ENCODE measurements at places on chromosomes 13 and 19. TPM values are rescaled to one million over a fixed set of nuclear protein-coding genes. Genes with fewer than 3 reads are reported as not detected.

The GJB6 gene
- not detected for total RNA-seq

The ERICH4 gene
- total RNA-seq: not detected

The GRIK5 gene
- total RNA-seq: 0.29 TPM

The OR7C1 gene
- total RNA-seq: not detected

The RETN gene
- total RNA-seq: 22.4 TPM

The EGLN2 gene
- 139 TPM for total RNA-seq

The ZNF418 gene
- 8.0 TPM for total RNA-seq

The SMIM24 gene
- total RNA-seq: not detected

The COL5A3 gene
- 21.9 TPM for total RNA-seq

The SBK2 gene
- not detected for total RNA-seq

DNA sequence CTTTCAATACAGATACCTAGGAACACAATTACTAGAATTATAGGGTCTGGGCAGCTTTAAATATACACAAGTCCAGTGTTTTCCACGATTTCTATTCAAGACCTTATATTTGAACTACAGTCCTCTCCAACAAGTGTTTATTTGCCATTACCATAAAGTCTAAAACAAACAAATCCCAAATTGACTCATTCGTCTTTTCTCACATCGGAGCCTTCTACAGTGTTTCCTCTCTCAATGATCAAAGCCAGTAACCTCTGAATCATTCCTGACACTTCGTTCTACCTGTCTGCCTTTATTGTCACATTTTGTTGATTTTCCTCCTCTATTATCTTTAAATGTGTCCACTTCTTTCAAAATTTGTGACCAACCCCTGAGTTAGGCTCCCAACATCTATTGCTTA, 1356.5 kb upstream of the SLC10A2 start:
- no peaks in the 10 kb centered on the region for H3K36me3 ChIP-seq
- H3K4me1 ChIP-seq: no peaks in the 10 kb centered on the region
- H3K27me3 ChIP-seq: no peaks in the 10 kb centered on the region
- no peak for DNase-seq

DNA sequence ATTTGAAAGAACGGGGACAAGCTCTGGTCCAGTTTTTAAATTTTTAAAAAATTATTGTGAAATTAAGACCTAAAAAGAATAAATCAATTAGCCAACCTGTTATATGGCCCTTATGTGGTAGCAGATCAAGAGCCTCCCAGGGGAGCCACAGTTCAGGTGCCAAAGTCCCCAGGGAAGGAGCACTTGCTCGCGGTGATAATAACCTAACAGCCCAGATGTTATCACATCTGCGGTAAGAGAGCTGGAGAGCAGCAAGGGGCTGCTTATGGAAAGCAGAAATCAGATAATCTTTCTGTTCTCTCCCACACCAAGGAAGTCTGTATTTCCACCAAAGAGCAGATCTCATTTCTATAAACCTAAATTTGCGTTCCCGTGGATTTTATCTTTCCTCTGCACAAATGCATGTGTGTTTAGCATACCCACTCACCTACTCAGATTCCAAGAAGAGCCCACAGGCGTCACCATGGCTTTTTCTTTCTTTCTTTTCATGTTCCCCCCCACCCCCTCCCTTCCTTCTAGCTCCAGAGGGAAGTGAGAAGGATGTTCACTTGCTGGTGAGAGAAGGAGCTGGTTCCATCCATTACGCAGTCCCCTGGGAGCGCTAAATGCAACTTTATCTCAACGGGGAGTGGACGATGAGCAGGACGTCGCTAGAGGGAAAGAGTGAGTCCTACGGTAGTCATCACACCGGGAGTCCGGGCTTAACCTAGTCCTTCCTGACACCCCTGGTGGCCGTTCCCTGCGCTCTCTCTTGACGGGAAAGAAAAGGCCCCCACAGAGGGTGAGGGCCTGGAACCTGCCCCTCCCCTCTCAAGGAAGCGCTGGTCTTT, 1.6 kb upstream of the POU4F1 start:
- no peaks in the 10 kb centered on the region for H3K36me3 ChIP-seq
- H3K27me3 ChIP-seq: peaks cover 97% of the 10 kb centered on the region
- no peak overlapping the region for H3K4me3 ChIP-seq
- peaks cover 53% of the 10 kb centered on the region for H3K4me1 ChIP-seq

GRCh38 chr13:77013853-77014542, 13.0 kb downstream of the FBXL3 start:
- DNase-seq: no peak
- no peaks in the 10 kb centered on the region for H3K27me3 ChIP-seq
- H3K4me1 ChIP-seq: peaks cover 31% of the 10 kb centered on the region

DNA sequence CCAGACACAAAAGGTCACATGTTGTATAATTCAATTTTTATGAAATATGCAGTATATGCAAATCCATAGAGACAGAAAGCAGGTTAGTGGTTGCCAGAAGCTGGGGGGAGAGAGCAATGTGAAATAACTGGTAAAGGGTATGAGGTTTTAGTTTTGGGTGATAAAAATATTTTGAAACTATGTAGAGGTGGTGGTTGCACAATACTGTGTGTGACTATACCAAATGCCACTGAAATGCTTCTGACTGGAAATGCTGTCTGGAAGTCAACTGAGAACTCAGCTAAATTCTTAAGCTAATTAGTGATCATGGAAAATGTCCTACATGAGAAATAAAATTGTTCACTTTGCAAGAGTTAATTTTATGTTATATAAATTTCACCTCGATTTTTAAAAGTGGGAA, 65.3 kb upstream of the RXFP2 start:
- DNase-seq: no peak
- H3K36me3 ChIP-seq: no peaks in the 10 kb centered on the region
- no peaks in the 10 kb centered on the region for H3K27me3 ChIP-seq
- H3K4me3 ChIP-seq: no peak overlapping the region
- no peaks in the 10 kb centered on the region for H3K4me1 ChIP-seq

DNA sequence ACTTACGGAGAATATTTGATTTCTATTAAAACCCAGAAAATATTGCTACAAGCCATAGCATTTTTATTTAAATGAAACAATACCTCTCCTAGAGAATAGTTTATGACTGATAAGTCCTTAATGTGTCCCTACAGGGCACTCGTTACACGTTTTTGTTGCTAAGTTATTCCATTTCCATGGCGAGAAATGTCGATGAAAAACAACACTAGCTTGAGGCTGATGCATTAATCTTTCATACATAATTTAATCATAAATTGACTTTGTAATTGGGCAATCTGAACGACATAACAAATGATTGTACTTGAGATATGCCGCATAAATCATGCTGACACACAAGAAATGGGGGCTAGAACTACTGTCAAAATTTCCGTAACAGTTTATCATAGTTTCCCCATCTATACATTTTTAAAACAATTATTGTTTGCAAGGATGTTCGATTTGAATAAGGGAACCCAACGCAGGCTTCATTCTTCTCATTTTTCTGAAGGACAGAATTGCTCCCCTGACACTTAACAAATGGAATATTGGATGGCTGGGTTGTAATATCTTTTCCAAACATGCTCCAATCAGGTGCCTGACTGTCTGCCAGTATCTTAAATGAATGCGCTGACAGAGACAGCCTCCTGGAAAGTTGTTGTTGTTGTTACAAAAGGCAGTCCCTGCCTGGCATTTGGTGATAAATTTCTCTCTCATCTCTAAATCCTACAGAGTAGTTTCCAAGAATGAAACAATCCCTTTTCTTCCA, 61.9 kb downstream of the FLT1 start:
- peaks cover 5% of the 10 kb centered on the region for H3K27me3 ChIP-seq
- no peak for DNase-seq
- H3K4me1 ChIP-seq: no peaks in the 10 kb centered on the region
- H3K4me3 ChIP-seq: no peak overlapping the region

DNA sequence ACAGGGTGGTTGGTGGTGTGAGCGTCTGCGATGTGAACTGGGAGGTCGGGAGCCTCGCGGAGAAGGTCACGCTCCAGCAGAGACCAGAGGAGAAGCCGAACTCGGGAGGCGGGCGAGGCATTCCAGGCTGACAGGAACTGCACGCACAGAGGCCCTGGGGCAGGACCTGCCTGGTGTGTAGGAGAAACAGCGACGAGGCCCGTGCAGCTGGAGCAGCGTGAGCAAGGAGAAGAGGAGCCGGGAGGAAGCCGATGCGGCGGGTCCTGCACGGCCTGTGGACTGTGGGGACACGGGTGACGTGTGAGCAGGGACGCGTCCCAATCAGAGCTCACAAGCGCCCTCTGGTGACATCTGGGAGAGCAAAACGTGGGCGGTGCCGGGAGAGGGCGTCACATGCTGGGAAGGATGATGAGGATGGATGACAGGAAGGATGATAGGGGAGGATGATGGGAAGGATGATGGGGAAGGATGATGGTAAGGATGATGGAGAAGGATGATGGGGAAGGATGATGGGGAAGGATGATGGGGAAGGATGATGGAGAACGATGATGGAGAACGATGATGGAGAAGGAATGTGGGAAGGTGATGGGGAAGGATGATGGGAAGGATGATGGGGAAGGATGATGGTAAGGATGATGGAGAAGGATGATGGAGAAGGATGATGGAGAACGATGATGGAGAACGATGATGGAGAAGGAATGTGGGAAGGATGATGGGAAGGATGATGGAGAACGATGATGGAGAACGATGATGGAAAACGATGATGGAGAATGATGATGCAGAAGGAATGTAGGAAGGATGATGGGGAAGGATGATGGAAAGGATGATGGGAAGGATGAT, 16.1 kb upstream of the MADCAM1 start:
- H3K27ac ChIP-seq: no peak overlapping the region
- H3K4me1 ChIP-seq: no peaks in the 10 kb centered on the region
- DNase-seq: peak; percentile 86
- no peak overlapping the region for H3K4me3 ChIP-seq
- no peaks in the 10 kb centered on the region for H3K27me3 ChIP-seq
- no peaks in the 10 kb centered on the region for H3K36me3 ChIP-seq

- H3K27me3 ChIP-seq: no peaks in the 10 kb centered on the region
- peaks cover 13% of the 10 kb centered on the region for H3K4me1 ChIP-seq
- peak within 1 kb of the TSS; percentile 96 for H3K27ac ChIP-seq
- H3K36me3 ChIP-seq: no peaks in the 10 kb centered on the region
Measured at GRCh38 chr19:44845612-44846454, at the start of gene NECTIN2. Gene NECTIN2 (plus strand): TSS chr19:44846297. CDS start chr19:44846526, 229 bp downstream.

DNA sequence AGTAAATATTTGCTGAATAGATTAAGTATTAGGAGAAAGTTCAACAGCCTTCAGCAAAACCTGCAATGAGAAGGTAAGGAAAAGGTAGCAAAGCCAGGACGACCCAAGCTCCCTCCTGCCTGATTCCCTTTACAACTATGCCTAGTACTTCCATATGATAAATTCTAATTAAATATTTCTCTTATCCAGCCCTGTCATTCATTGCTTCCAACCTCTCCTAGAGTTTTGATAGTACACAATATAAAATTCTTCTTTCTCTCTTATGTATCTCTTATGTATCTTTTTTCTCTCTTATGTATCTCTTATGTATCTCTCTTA, 187.2 kb downstream of the DCT start:
- no peaks in the 10 kb centered on the region for H3K4me1 ChIP-seq
- no peaks in the 10 kb centered on the region for H3K27me3 ChIP-seq
- no peak overlapping the region for H3K27ac ChIP-seq
- no peak for DNase-seq
- no peaks in the 10 kb centered on the region for H3K36me3 ChIP-seq

DNA sequence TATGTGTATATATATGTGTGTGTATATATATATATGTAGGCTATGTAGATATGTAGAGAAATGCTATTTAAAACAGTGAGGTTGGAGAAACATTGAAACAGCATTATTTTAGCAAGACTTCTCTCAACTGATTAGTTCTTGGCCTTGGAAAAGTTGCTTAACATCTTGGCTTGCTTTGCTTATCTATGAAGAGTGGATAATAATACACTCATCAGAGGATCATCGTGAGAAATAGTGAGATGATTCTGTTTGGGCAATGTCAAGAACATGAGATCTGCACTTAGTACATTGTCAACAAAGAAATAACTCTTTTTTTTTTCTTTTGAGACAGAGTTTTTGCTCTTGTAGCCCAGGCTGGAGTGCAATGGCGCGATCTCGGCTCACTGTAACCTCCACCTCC, 128.3 kb downstream of the KLF5 start:
- H3K4me1 ChIP-seq: no peaks in the 10 kb centered on the region
- H3K4me3 ChIP-seq: no peak overlapping the region
- H3K27ac ChIP-seq: no peak overlapping the region
- DNase-seq: no peak
- H3K27me3 ChIP-seq: no peaks in the 10 kb centered on the region
- no peaks in the 10 kb centered on the region for H3K36me3 ChIP-seq

DNA sequence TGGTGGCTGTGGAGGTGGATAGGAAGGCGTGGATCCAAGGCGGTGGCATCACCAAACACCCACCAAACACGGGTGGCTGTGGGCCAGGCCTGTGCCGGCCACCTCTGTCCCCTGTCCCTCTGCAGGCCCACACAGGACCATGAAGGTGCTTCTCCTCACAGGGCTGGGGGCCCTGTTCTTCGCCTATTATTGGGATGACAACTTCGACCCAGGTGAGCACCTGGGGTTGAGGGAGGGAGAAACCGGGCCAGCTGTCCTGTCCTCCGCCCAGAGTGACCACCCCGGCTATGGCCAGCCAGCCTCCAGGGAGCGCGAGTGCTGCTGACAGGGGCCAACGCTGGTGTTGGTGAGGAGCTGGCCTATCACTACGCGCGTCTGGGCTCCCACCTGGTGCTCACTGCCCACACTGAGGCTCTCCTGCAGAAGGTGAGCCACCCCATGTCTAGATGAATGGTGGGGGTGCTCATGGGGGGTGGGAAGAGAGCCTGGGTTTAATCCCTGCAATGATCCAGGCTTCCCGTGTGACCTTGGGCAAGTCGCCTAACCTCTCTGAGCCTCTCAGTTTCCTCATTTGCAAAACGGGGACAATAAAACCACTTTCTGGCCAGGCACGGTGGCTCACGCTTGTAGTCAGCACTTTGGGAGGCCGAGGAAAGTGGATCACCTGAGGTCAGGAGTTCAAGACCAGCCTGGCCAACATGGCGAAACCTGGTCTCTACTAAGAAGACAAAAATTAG, 4.0 kb downstream of the HSD11B1L start:
- H3K36me3 ChIP-seq: no peaks in the 10 kb centered on the region
- H3K27me3 ChIP-seq: no peaks in the 10 kb centered on the region
- no peak for DNase-seq
- H3K4me3 ChIP-seq: no peak overlapping the region

DNA sequence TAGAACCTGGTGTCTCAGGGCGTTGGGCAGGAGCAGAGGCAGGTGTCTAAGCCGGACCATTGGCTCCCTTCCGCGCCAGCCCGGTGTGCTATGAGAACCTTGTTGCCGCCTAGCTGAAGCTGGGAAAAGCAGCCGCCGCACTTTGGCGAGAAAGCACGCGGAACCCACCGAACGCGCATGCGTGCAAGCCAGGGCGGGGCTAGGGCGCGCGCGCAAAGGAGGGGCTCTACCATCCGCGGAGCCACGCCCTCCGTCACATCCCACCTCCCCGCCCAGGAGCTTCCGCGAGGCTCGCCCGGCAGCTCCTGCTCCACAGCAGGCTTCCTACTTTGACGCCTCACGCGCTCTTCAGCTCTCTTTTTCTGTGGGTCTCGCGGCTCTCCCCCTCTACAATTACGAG, 51.3 kb downstream of the WDR87 start:
- H3K36me3 ChIP-seq: no peaks in the 10 kb centered on the region
- DNase-seq: peak; percentile 78
- H3K4me1 ChIP-seq: no peaks in the 10 kb centered on the region

- H3K27ac ChIP-seq: no peak overlapping the region
- no peaks in the 10 kb centered on the region for H3K4me1 ChIP-seq
- no peak for DNase-seq
- H3K27me3 ChIP-seq: peaks cover 7% of the 10 kb centered on the region
- peaks cover 10% of the 10 kb centered on the region for H3K36me3 ChIP-seq
- H3K4me3 ChIP-seq: no peak overlapping the region
Measured at GRCh38 chr13:113164492-113164891, 6.0 kb downstream of the PROZ start.
